Fibroblast of lung (primary cell): ENCODE measurements at places on chromosomes 11 and 22. TPM values are rescaled to one million over a fixed set of nuclear protein-coding genes. Genes with fewer than 3 reads are reported as not detected.
A peak's percentile ranks its signal among the peaks of the same experiment; 100 is the strongest.

ENTHD1 gene
- not detected in 2 replicates for total RNA-seq

DMC1 gene
- 4.0 and 5.1 TPM in 2 replicates for total RNA-seq

ANO9 gene
- total RNA-seq: not detected in 2 replicates

CNTN5 gene
- not detected in 2 replicates for total RNA-seq

PHOX2A gene
- not detected in 2 replicates for total RNA-seq

LRRC4C gene
- total RNA-seq: under 0.01 TPM in 2 replicates

MRGPRE gene
- total RNA-seq: under 0.01 and 0.17 TPM in 2 replicates

MS4A6A gene
- total RNA-seq: not detected in 2 replicates

DERL3 gene
- total RNA-seq: under 0.01 and 0.50 TPM in 2 replicates

DNA sequence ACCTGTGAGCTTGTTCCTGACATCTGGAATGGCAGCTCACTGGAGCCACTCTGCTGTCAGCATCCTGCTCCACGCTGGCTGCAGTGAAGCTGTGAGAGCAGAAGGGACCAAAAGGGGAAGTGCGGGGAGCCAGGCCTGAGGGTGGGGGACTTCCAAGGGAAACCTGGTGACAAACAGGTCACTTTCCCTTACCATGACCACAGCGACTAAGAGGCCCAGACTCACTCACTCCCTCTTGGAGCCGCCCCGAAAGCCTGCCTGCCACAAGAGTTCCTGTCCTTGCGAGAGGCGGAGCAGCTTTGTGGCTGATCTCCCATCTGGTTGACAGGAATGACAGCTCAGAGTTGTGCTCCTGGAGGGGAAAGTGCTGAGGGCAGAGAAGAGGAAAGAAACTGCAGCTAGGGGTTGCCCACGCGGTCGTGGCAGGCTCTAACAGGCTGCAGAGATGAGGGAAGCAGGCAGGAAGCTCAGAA lies 183.8 kb upstream of the NTM start:
- no peak for DNase-seq
- no peaks in the 10 kb centered on the region for H3K4me1 ChIP-seq
- H3K4me3 ChIP-seq: no peak overlapping the region
- no peaks in the 10 kb centered on the region for H3K27me3 ChIP-seq
- H3K36me3 ChIP-seq: no peaks in the 10 kb centered on the region
- H3K27ac ChIP-seq: no peak overlapping the region

GRCh38 chr22:34414467-34415440 lies 494.5 kb upstream of the LARGE1 start:
- H3K36me3 ChIP-seq: no peaks in the 10 kb centered on the region
- H3K4me3 ChIP-seq: no peak overlapping the region
- H3K27ac ChIP-seq: no peak overlapping the region
- peak; percentile 11 for DNase-seq
- no peaks in the 10 kb centered on the region for H3K4me1 ChIP-seq
- no peaks in the 10 kb centered on the region for H3K27me3 ChIP-seq

- no peak overlapping the region for H3K4me3 ChIP-seq
- DNase-seq: no peak
- H3K27ac ChIP-seq: no peak overlapping the region
- H3K36me3 ChIP-seq: no peaks in the 10 kb centered on the region
- no peaks in the 10 kb centered on the region for H3K27me3 ChIP-seq
These were observed 20.9 kb downstream of the TCP11L1 start for GRCh38 chr11:33060271-33060670.

- no peaks in the 10 kb centered on the region for H3K4me1 ChIP-seq
- H3K4me3 ChIP-seq: no peak overlapping the region
- H3K36me3 ChIP-seq: no peaks in the 10 kb centered on the region
- no peaks in the 10 kb centered on the region for H3K27me3 ChIP-seq
These were observed 80.5 kb downstream of the KCNQ1 start for GRCh38 chr11:2525166-2525861.

DNA sequence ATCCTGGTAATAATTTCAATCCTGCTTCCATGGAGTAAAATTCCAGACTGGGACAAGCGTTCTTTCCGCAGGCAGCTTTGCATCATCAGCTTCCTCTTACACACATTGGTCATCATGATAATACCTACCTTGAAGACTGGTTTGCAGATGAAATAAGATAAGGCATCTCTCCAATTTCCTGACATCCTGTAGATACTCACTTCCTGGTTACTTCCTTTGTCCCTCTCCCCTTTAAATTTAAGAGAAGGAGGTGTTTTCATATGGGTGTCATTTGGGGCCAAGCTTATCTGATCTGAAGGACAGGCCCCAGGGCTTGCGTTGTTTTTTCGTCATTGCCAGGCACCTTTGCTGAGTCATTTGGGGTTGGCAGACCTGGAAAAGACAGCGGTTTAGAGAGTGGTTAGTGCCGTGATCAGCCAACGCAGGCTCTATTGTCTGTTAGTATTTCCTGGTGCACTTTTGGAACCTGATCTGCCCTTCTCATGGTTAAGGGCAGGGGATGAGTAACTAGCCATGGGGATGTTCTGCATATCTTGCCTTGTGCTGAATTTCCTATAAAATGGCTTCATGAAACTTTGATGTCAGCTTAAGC lies 24.1 kb downstream of the GRAMD1B start:
- no peaks in the 10 kb centered on the region for H3K4me1 ChIP-seq
- no peaks in the 10 kb centered on the region for H3K36me3 ChIP-seq
- no peaks in the 10 kb centered on the region for H3K27me3 ChIP-seq
- no peak overlapping the region for H3K4me3 ChIP-seq

DNA sequence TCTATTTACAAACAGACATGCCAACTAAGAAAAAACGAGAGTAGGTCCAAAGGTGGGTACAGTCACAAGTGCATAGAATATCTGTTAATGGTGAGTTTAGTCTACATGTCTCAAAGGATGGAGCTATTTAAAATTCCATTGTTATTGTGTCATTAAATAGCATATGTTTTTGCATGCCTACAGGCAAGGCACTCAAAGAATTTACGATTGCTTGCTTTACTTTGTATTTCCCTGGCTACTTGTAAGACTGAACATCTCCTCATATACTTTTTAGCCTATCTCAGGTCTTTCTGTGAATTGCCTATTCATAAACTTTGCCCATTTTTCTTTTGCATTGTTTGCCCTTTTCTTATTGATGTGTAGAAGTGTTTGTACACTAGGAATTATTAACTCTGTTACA lies 39.7 kb downstream of the DEUP1 start:
- H3K36me3 ChIP-seq: no peaks in the 10 kb centered on the region
- no peaks in the 10 kb centered on the region for H3K4me1 ChIP-seq

DNA sequence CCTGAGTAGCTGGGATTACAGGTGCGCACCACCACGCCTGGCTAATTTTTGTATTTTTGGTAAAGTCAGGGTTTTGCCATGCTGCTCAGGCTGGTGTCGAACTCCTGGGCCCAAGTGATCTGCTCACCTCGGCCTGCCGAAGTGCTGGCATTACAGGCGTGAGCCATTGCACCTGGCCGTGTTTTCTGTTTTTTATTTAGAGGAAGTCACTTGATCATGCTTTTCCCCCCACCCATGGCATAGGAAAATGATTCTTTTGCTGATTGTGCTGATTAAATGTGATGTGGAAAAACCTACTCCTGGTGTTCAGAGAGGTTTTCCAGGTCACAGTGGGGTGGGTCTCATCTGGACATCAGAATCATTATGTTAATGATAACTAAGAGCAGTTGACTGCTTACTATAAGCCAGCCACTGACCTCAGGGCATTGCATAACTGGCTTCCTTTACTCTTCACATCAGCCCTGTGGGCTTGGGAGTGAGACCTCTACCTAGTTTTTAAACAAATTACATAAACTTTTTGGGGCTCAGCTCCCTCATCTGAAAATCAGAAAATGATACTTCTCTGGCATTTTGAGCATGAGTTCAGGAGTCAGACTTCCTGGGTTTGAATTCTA lies 71.0 kb downstream of the PTPRJ start:
- no peak overlapping the region for H3K4me3 ChIP-seq
- H3K27me3 ChIP-seq: no peaks in the 10 kb centered on the region

GRCh38 chr11:102592634-102593581 lies 32.2 kb downstream of the MMP20 start:
- peak; percentile 26 for DNase-seq
- no peaks in the 10 kb centered on the region for H3K27me3 ChIP-seq
- no peaks in the 10 kb centered on the region for H3K4me1 ChIP-seq
- no peak overlapping the region for H3K4me3 ChIP-seq

DNA sequence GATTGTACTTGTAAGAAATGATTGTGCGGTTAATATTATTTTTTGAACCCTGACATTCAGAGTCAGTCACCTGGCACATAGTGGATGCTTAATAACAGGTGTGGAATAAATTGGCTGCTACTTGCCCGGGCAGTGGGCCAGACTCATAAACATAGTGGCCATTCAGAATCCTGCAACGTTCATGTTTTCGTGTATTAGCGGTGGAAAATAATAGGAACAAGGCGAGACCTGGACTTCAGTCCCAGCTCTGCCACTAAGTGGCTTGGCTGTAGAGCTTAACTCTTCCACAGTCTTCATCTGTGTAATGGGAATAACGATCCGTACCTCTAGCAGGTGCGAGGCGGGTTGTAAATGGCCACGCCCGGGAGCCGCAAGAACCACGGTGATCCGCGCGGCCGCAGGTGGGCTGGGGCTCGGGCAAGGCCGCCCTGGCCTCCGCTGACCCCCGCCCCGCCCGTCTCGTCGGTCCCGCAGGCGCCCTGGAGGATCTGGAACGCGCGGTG lies 761 bp upstream of the TMEM25 start:
- DNase-seq: peak; percentile 16
- peaks cover 3% of the 10 kb centered on the region for H3K4me1 ChIP-seq
- H3K27ac ChIP-seq: no peak overlapping the region
- H3K4me3 ChIP-seq: peak overlapping the region; percentile 80
- H3K36me3 ChIP-seq: no peaks in the 10 kb centered on the region
- H3K27me3 ChIP-seq: no peaks in the 10 kb centered on the region

DNA sequence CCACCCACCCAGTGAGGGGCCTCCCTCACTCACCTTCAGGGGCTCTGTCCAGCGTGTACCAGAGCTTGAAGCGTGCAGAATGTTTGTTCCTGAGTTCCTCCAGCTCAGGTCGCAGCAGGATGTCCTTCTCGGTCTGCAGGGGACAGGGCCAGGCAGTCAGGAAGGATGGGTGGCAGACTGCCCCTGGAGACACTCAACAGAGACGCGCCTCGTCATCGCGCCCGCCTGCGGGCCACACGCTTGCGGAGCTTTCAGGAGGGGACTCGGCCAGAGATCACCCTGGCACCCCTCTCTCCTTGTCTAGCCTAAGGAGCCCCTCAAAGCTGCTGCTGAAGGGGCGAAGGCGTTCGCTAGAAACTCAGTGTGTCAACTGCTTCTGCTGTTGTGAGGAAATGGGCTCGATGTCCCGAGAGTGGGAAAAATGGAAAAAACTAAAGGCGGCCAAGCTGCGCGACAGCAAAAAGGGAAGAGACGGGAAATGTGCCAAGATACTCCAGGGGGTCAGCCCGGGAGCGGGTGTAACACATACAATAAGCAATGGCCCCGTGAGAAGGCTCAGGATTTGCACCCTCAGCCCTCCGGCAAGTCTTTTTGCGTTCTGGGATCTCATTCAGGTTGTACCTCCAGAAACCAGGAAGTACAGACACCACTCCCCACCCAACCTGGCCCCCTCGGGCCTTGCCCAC lies 9.2 kb upstream of the POLDIP3 start:
- H3K36me3 ChIP-seq: peaks cover 43% of the 10 kb centered on the region
- no peak overlapping the region for H3K27ac ChIP-seq
- no peaks in the 10 kb centered on the region for H3K27me3 ChIP-seq
- no peak for DNase-seq
- H3K4me3 ChIP-seq: no peak overlapping the region

DNA sequence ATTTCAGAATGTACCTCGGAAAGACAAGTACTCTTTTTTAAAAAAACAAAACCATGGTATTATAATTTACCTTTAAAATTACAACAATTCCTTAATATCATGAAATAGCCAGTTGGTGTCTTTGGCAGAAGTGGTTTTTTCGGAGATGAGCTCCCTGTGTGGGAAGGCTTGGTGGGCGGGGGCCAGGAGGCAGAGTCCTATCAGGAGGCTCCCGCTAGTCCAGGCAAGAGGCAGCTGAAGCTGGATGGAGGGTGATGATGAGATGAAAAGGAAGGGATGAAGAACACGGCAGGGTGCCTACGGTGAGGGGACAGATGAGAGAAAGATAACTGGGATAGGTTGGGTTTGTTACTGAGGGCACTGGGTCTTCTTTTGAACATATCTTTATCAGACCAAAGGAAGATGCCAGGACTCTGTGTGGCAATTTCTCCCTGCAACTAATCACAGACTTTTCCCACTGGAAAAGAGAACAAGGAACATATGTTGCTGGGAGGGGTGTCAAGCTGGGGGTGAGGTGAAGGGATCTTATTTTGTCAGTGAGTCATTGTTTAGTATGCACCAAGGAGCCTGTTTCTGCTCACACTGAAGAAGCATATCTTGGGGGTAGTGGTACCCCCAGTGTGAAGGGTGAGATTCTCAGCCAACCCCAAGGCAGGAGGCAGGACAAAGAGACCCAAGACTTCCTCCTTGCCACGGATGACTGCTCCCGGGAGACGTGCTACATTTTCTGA lies 91.5 kb upstream of the YWHAH start:
- H3K27me3 ChIP-seq: no peaks in the 10 kb centered on the region
- no peak overlapping the region for H3K27ac ChIP-seq
- DNase-seq: no peak
- no peaks in the 10 kb centered on the region for H3K36me3 ChIP-seq
- H3K4me1 ChIP-seq: no peaks in the 10 kb centered on the region
- no peak overlapping the region for H3K4me3 ChIP-seq

- no peaks in the 10 kb centered on the region for H3K27me3 ChIP-seq
- H3K27ac ChIP-seq: no peak overlapping the region
- no peaks in the 10 kb centered on the region for H3K36me3 ChIP-seq
- H3K4me3 ChIP-seq: no peak overlapping the region
These were observed 1.7 kb upstream of the MYEOV start for GRCh38 chr11:69292221-69292648.

DNA sequence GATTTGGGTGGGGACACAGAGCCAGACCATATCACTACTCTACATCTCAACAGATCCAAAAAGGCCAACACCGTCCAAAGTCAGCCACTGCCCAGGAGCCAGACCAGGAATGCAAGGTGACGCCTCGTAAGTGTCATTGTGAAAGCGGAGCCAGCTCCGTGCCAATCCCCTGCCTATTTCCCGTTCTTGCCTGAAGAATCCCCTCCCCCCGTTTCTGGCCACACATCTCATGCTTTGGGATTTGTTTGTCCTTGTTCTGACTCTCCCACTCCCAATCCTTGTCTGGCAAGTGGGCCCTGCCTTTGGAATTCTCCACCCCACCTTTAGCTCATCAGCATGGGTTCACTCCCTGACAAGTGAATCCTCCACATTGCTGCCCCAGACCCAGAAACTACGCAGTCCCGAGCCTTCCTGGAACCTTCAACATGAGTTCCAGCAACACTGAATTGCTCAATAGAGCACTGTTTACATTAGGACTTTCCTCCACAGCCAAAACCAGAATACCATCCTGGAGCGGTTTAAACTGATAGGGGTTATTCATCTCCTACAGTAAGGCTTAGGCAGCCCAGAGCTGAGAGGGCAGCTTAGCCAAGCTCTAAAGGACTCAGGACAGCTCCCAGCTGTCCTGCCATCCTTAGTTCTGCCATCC lies 6.0 kb upstream of the SLC35C1 start:
- DNase-seq: no peak
- H3K27ac ChIP-seq: no peak overlapping the region
- no peaks in the 10 kb centered on the region for H3K4me1 ChIP-seq
- H3K27me3 ChIP-seq: no peaks in the 10 kb centered on the region
- H3K4me3 ChIP-seq: no peak overlapping the region

GRCh38 chr11:118628861-118629549 lies 21.6 kb downstream of the PHLDB1 start:
- H3K27me3 ChIP-seq: no peaks in the 10 kb centered on the region
- H3K4me3 ChIP-seq: no peak overlapping the region
- H3K36me3 ChIP-seq: peaks cover 51% of the 10 kb centered on the region
- H3K4me1 ChIP-seq: peaks cover 9% of the 10 kb centered on the region
- no peak overlapping the region for H3K27ac ChIP-seq
- no peak for DNase-seq

GRCh38 chr11:111733611-111734088 lies 32.5 kb downstream of the PPP2R1B start:
- DNase-seq: no peak
- H3K27me3 ChIP-seq: no peaks in the 10 kb centered on the region
- H3K4me3 ChIP-seq: no peak overlapping the region
- peak overlapping the region; percentile 100 for H3K27ac ChIP-seq
- H3K36me3 ChIP-seq: peaks cover 5% of the 10 kb centered on the region
